ENCODE measurements at places on chromosomes 3 and 15.

GRCh38 chr3:134677987-134678308, 27.1 kb upstream of the KY start:
- DNase-seq = no peak

- no peak for DNase-seq
Measured at GRCh38 chr3:71319771-71320170, 263.8 kb downstream of the FOXP1 start.

DNA sequence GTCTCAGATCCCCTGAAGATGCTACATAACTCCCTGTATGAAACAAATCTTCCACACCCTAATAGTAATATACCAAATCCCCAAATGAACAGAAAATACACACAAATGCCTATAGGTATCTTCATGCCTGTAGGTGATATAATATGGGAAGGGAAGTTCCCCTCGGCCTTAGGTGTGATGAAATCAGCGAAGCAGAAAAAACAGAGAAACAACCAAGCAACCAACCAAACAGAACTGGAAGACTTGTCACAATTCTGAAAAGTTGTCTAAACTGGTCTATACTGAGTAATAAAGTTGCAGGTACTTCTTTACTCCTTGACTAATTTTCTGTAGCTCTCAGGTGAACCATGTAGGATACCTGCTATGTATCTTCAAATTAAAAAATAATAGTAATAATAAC, 82.2 kb upstream of the SATB1 start:
- DNase-seq = no peak

DNA sequence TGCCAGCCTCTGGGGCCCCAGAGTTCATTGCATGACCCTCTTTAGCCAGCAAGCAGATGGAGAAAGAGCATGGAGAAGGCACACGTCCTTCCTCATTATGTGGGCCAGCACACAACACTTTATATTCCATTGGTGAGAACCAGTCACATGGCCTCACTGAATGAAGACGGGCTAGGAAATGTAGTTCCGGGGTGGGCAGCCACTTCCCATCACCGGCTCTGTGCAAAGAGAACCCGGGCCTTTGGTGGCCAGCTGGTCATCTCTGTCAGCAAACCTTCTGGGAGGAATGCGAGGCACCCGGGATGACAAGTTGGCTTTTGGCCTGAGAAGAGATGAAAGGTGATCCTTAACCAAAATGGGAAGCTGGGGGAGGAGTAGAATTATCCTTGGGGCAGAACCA, 90.2 kb upstream of the VGLL4 start:
- no peak for DNase-seq

DNA sequence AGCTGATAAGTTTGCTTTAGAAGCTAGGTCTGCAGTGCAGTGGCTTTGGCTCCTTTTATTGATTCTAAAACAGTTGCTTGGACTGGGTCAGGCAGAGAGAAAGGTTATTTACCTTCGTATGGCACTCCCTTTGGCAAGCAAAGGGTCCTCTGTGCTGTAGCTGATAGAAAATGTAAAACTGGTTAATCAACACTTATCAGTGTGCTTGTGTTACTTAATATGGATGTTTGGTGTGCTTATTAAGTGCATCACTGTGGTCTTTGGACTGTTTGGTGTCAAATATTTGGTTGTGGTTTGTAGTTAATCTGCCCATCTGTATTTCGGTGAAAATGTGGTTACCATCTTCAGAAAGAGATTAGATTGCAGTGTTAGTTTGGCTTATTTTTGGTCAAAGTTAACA, 16.0 kb downstream of the UBE2E2 start:
- no peak for DNase-seq

DNA sequence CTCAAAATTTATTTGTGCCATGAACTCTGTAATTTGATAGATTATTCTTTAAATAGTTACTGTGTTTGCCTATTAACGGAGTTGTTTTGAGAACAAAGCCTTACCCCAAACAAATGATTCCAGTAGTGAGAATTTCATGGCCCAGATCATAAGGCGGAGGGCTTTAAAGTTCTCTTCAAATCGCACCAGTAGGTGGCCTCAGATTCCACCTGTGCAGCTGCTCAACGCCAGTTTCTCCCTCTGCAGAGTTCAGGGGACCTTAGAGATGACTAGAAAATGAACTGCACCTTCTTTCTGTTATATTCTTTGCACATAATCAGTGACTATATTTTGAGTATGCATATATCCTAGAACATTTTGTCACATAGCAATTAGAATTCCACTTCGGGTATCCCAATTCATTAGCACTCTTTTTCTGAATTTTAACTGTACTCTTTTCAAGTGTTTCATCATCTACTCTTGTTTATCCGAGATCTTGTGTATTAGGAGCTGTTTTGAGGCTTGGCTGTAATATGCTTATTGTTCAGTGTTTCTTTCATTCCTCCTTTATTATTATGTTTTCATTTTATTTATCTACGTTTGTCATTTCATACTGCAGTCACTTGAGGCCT, 232.6 kb upstream of the CHRM5 start:
- DNase-seq = peak; percentile 45

DNA sequence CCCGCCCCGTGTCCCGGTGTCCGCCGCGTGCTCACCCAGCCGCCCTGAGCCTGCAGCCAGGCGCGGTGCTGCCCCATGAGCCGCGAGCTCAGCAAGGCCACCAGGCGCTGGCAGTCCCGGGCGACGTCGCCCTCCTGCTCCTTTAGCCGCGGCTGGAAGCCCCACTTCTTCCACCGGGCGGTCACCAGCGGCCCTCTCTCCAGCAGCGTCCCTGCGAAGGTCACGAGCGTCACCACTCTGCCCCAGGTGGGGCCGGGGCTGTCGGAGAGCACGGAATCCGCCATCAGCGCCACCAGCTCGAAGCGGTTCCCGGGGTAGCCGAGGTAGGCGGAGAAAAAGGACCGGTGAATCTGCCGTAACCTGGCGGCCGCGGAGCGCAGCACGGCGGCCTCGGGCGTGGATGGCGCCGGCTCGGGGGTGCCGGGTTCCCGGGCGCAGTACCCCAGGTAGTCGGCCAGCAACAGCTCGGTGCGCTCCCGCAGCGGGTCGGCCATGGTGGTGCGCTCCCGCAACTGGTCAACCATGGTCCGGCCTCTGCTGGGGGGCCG, 298 bp downstream of the BCL2L10 start:
- DNase-seq = peak; percentile 67

DNA sequence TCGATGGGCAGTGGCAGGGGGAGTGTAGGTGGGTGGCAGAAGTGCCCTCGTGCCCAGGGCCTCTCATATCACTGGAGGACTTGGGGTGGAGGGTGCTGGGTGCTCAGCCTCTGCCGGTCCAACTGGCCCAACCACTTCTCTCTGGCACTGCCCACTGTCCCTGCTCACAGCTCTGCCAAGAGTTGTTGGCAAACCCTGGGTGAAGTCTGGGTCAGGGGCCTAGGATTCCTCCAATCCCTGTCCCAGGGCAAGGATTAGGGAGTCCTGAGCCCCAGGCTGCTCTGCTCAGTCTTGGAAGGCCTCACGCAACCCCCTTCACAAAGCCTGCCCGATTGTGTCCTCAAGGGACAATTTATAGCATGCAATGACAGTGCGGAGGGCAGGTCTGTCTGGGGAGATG, 5.2 kb upstream of the PRKCD start:
- DNase-seq = no peak

GRCh38 chr3:51585197-51585596, 46.7 kb downstream of the RAD54L2 start:
- DNase-seq = no peak

DNA sequence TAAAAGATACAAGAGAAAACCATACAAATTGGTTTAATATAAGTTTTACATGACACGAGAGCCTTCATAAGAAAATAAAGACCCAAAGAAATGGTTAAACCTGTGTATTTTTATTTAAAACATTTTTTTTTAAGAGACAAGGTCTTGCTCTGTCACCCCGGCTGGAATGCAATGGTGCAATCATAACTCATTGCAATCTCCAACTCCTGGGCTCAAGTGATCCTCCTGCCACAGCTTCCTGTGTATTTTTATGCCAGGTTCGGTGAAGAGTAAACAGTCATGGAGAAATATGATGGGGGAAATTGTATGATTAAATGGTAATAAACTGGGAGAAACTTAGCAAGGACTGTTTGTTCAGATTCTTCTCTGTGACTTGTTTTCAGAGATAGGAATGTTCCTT, 441.0 kb downstream of the TUSC7 start:
- no peak for DNase-seq

DNA sequence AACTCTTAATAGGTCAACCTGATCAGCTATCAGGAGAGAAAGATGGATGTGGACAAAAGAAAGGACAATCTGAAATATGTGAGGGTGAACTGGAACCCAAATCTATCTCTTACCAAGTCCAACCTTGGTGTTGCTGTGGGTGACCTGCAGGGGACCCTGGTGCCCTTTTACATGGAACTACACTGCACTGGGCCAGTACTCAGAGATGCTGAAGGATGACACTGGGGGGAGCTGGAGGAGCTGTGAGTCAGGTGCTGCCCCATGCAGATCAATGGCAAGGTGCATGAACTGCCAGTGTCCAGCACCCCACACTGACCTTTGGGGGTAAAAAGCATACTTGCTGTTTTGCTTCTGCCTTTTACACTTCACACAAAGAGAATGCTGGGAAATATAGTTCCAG, 55.6 kb upstream of the TBC1D5 start:
- peak; percentile 16 for DNase-seq

- DNase-seq = no peak
Measured at GRCh38 chr3:24363242-24363641, 131.4 kb downstream of the THRB start.

- DNase-seq = peak; percentile 80
Measured at GRCh38 chr3:187616307-187616972, 53.8 kb downstream of the SST start.
